ENCODE measurements at places on chromosomes 11 and 22.

DNA sequence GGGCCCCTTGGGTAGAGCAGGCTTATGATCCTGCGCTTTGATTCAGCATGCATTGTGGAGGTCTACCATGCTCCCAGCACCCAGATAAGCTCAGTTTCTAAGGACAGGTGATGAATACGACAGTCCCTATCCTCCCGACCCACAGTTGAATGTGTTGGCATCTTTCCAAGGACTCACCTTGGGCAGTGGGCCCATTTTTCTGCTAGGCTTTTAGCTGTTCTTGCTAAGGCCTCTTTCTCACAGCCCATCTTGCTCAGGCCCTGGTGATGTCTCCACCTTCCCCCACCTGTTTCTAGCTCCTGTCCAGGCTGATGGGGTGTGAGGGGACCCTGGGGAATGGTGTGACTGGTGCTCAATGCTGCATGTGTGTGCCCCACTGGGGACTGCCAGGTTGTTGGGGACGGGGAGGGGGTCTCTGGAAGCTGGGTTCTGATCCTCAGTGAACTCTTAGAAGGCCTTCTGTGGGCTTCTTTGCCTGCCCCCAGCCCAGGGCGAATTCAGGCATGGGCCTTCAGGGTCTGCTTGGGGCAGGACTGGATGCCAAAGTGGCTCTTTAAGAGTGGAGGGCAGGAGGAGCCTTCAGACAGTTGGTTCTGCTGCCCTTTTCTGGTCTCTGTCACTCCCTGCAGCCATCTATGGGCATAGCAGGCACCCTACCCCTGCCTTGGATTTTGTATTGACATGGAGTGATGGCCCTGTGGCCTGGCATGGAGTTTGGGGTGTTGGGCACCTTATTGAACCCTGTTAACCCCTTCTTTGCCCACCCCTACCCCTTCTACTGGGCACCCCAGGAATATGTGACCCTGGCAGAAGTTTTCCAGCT, 33.1 kb downstream of the PHLDB1 start:
- DNase-seq = no peak

DNA sequence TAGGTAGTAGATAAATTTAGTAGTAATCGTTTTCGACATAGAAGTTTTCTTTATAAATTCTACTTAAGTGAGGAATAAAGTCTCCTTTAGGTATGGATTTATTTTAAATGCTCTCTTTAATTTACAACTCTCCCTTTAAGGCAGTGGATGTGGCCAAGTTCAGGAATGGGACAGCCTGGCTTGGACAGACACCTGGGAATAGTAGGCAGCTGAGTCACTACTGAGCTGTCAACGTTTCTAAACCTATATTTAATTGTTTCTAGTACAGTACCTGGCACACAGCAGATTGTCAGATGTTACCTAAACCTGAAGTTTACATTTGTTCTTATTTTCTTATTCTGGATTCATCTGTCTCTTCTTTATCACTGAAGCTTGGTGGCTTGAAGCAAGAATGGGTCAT, 85.1 kb downstream of the DEPDC5 start:
- peak; percentile 63 for DNase-seq

DNA sequence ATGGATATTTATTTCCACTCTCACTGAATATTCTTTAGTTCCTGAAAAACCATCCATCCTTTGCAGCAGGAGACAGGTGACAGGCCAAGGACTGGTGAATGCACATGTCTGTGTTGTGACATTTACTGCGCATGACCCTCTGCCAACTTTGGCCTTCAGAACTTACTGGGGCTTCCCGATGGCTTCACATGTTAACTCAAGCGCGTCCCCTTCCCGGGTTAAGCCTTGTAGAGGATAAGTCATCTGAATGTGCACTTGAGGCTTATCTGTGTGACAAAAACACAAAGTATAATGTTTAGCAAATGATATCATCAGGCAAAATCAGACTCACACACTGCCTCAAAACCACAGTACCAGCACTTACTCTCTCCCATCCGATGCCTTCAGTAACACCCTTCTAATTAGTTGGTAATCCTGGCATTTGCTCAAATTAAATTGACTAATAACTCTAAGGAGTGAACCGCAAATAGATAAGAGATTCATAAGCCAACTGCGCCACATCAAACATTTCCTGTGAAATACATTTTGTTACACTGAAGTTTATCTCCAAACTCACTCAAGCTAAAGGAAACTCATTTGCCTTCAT, 286.4 kb downstream of the CADM1 start:
- no peak for DNase-seq

DNA sequence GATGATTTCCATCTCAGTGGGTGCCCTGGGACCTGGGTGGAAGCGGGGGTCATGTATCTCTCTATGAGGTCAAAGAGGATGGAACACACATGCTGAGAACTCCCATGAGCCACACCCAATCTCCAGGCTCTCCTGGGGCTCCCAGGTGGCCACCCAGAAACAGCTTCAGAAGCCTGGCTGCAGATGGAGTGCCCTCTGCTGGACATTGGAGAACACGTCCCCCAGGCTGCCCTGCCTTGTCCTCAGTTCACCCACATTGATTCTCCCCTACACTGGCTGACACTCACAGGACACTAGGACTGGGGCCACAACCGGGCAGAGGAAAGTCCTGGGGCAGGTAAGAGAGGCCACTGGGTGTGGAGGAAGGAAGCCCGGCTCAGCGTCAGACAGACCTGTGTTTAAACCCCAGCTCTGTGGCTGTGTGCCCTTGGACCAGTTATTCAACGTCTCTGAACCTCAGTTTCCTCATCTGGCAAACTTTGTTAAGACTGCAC, 4.5 kb upstream of the NOL12 start:
- peak; percentile 61 for DNase-seq

GRCh38 chr11:62774407-62774806, 3.2 kb downstream of the TAF6L start:
- DNase-seq = no peak

GRCh38 chr11:103920933-103921332, 115.5 kb upstream of the DDI1 start:
- DNase-seq = no peak

- DNase-seq = peak; percentile 55
Measured at GRCh38 chr11:58616594-58616993, 5.9 kb upstream of the CNTF start.

DNA sequence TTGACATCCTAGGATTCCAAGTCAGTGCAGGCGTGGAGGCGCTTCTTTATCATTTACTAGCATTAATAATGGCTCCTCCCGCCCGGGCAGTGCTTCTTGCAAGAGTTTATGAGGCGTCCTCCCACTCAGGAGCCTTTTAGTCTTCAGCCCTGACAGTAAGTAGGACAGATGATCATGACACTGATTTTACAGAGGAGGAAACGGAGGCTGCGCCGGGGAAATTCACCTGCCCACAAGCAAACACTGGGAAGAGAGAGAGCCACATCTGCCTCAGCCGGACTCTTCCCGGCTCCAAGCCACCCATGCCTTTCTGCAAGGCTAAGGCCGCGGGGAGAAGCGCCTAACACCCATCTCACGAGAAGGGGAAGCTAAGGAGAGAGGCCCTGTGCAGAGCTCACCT, 35.9 kb downstream of the KIAA0930 start:
- DNase-seq = no peak

GRCh38 chr22:39349967-39350726, at the start of gene SYNGR1:
Gene SYNGR1 (plus strand): TSS chr22:39349991. CDS start chr22:39350011, 20 bp downstream.
- DNase-seq = no peak

- DNase-seq = no peak
Measured at GRCh38 chr22:17785185-17786184, 11.2 kb upstream of the BID start.

DNA sequence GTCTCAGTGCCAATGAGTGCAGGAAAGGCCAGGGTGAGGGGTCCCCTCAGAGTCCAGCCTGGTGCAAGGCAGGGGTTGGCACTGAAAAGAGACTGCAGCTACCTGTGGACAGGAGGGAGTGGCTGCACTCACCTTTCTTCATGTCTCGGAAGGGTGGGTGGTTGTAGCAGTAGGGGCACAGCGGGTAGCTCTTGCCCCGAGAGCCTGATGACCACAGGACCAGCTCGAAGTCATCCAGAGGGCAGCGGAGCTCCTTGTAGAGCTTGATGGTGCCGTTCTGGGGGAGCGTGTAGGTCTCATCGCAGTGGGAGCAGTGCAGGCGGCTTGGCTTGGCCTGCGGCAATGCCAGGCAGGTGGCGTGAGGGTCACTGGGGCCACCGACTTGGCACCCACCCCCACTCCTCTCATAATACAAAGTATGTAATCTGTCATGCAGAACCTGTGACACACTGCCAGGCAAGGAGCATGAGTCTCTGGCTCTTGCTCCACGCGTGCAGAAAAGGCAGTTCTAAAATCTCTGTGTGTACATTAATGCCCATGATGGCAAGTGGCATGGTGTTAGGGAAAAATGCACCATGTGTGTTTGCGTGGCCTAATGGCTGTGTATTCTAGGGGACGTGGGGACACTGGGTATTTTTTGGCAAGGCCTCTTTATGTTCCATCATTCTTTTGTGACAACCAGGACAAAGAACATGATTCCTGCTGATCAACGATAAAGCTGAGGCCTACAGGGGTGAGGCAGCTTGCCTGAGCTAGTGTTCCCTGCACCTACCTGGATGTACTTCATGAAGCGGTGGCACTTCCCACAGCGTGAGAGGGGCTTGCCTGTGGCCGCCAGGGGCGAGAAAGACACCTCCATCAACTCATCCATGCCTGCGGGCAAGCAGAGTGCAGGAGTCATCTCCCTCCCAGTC, 6.0 kb upstream of the PPM1F start:
- no peak for DNase-seq

GRCh38 chr22:24894998-24895397, 51.5 kb downstream of the LHFPL7 start:
- DNase-seq = peak; percentile 56

GRCh38 chr11:69638941-69639681, 1.8 kb upstream of the CCND1 start:
- peak; percentile 93 for DNase-seq

DNA sequence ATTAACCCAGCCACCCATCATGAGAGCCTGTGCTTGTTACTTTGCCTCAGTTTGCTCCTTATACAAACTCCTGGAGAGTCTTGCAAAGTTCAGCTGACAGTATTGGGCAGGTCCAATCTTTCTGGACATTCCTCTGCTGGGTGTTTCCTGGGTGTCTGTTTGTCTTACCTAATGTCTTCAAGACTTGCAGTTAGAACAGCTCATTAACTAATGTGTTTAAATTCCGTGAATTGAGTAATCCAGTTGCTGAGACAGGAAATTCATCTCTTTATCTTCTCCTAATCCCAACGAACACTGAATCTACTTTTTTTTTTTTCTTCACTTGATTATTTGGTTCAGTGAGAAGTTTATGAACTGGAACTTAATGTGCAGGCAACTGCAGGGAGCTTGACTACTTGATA, 20.6 kb downstream of the BCO2 start:
- DNase-seq = peak; percentile 79

- no peak for DNase-seq
Measured at GRCh38 chr22:20803696-20804324, 29.9 kb downstream of the SERPIND1 start.

DNA sequence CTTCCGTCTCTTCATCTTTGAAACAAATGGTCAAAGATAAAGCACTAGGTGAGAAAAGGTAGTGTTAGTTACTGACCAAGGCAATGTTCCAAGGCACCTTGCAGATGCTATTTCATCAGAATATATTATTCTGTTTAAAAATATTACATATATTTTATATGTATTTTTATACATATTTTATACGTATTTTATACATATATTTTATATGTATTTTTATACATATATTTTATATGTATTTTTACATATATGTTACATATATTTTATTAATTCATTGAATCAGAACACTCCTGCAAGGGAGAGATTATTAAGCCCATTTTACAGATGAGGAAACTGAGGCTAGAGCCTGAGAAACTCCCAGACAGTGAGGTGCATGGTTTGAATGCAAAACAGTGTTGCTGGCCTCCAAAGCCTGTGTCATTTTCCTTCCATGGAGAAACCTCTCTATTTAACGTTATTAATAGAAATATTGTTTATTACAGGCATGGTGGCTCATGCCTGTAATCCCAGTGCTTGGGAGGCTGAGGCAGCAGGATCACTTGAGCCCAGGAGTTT, 120.6 kb upstream of the CD82 start:
- DNase-seq = no peak

- no peak for DNase-seq
Measured at GRCh38 chr11:26186389-26186788, 145.5 kb upstream of the ANO3 start.

GRCh38 chr11:61959678-61960077, 7.8 kb downstream of the FTH1 start:
- no peak for DNase-seq

GRCh38 chr22:30235687-30236170, 10.8 kb downstream of the LIF start:
- peak; percentile 63 for DNase-seq

Data from RWPE1 (cell line).